ENCODE measurements at places on chromosomes 6 and 20. TPM values are rescaled to one million over a fixed set of nuclear protein-coding genes. Genes with fewer than 3 reads are reported as not detected.

Gene HECA
- 11.0 TPM for total RNA-seq

Gene RAD21L1
- total RNA-seq: 0.85 TPM

Gene FBXO30
- 13.3 TPM for total RNA-seq

Gene ELOVL2
- total RNA-seq: not detected

Gene HRH3
- total RNA-seq: not detected

Gene CARMIL1
- total RNA-seq: 15.4 TPM

Gene SLC32A1
- not detected for total RNA-seq

Gene SMAP1
- 11.8 TPM for total RNA-seq

Gene TPX2
- 108 TPM for total RNA-seq

Gene KCNQ5
- 26.1 TPM for total RNA-seq

Gene TFAP2A
- 89.0 TPM for total RNA-seq

DNA sequence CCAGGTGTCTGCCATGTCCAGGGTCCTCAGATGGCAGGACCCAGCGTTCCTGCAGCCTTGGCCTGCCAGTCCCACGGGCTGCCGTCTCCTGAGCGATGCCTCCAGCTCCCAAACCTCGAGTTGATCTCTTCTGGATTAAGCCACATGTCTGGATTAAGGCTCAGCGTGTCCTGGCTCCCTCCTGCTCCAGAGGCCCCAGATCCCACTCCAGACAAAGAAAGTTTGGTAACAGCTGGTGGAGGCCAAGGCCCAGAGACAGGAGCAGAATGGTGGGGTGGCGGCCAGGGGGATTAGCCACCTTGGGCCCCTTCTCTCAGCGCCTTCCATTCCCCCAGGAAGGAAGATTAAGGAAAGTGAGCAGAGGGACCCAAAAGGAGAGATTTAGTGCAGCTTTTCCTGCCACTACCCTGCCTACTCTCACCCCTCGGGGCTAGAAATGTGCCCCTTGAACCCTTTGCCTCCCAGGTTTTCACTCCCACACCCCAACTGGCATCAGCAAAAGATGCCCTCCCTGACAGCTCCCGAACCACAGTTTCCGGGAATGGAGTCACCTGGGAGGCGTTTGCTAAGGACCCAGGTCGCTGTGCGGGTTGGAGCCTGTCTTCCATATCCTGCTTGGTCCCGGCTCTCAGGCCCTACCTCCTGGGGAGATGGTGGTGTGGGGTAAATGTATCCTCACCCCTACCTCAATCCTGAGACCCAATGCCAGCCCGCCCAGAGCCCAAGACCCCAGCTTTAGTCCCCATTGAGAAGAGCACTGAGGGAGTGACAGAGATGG is 6.9 kb downstream of the SPDEF start:
- no peak for DNase-seq

DNA sequence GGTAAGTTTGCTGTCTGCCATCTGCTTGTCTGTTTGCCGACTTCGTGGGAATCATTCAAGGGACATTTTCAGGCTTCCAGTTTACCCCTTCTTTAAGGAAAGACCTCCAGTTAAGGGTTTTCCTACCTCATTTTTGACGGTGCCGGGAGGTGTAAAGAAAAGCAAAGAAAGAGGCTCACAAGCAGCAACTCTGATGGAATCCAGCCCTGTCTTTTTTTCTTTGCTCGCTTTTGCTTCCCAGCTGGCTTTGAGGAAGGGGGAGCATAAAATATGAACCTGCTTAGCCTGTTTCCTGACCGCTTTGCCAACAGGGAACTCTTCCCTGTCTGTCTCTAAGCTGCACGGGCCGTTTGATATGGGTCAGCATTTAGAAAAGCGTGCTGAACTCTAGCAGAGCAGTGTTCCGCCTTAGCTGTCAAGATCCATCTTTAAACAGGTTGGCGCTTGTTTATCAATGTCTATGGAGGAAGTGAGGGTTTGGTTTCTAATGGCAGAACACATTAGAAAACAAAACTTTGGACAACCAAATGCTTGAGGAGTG is 13.8 kb downstream of the SYTL3 start:
- no peak for DNase-seq

DNA sequence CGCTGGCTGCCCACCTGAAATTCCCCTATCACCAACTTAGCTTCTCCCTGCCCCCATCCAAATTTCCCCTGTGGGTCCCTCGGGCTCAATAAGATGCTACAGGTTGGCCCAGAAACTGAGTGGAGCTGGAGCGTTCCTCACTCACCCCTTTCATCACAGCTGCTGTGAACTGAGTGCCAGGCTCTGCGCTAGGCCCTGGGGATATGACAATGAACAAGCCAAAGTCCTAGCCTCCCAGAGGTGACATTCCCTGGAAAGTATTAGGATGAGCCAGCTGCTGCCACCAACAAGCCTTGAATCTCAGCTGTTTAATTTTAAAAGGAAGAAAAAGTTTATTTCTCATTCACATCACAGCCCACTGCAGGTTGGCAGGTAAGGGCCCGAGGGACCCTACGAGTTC is 86.6 kb upstream of the EYA2 start:
- no peak for DNase-seq

DNA sequence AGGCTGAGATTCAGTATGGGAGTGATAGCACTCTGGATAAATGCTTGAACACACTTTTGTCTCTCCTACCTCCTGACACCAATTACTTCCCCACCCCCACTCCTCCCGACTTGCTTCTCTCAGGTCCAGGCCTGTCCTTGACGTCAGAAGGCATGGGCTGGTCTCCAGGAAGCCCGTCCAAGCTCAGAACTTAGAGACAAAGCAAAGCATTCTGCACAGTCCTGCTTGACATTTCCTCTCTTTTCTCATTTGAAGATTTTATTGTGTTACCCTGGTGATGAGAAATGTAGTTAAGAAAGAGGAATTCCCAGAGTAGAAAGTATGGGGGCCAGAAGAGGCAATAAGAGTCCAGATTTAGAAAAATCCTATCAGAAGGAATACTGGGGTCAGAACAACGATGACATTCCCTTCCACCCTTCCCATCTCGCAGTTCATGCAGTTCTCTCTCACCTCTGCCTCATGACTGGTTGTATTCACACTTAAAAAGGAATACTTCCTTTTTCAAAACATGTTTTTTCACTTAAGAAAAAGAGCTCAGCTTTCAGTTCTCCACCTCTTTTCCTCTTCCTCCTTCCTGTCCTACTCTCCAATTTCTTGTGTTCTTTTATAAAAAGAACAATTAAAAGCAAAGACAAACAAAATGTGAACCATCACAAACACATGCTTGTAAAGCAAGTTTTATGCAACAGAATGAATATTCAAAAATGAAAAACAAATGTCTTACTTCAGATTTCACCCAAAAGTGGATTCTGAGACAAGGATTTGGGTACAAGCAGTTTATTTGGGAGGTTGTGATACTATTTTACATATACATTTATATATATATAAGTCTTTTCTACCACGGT is 18.5 kb upstream of the FAM184A start:
- no peak for DNase-seq

DNA sequence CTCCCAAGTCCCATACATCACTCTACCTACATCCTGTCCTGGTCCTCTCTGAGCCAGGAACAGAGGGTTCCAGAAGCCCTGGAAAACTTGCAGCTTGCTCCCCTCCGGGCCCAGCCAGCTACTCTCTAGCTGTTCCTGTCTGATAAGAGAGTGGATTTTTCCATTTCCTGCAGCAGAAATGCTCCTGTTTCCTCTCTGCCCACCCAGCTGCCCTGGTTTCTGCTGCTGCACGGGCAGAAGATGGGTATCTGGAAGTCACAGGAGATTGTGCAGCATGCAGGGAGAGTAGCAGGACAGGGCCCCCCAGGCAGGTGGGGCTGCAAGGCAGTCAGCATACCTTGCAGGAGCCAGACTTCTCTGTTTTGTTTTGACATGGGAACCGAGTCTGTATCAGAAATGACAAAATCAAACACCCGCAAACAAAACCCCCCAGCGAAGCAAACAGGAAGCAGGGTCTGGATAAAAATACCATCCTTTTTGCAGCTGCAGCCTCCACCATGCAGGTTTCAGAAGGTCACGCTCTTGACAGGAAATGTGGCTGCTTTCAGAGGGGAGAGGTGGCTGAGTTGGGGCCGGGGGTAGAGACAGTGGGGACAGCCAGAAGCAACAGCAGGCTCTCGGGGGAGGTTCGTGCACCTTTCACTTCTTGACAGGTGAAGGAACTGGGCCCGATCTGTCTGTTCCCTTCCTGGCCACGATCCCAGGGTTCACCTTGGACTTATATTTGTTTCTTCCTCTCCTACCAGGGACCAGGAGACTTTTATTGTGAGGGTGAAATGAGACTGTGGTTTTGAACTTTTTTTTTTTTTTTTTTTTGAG is 50.8 kb upstream of the FAM83D start:
- no peak for DNase-seq

DNA sequence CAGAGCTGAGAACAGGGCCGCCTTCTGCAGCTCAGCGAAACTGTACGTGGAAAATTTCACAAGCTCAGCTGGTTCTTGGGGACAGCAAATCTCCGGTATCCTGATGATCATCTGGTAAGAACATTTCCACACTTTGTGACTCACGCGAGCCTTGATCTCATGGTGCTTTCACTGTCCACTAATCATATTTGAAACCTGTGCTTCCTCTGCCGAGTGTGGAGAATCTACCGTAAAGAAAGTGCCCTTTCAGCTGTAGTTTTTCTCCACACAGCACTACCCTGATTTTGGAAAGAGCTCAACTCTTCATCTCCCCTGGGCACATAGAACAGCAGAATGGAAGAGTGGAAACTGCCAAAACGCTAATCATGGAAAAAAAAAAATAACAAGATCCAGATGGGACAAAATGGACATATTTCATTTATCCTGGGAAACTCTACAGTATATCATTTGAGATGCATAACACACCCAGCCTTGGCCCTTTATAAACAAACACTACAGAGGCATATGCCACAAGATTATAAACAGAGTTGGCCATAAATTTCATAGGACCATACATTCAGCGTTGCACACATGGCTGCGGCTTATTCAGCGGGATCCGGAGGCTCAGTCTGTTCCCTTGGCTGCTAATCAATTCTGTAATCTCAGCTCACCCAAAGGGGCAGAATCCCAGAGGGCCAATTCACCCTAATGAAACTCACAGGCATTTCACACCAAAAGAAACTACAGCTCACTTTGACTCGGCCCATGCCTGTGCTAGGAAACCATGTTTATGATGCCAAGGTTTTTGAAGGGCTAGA is 434.5 kb downstream of the HDGFL1 start:
- DNase-seq: peak; percentile 3

DNA sequence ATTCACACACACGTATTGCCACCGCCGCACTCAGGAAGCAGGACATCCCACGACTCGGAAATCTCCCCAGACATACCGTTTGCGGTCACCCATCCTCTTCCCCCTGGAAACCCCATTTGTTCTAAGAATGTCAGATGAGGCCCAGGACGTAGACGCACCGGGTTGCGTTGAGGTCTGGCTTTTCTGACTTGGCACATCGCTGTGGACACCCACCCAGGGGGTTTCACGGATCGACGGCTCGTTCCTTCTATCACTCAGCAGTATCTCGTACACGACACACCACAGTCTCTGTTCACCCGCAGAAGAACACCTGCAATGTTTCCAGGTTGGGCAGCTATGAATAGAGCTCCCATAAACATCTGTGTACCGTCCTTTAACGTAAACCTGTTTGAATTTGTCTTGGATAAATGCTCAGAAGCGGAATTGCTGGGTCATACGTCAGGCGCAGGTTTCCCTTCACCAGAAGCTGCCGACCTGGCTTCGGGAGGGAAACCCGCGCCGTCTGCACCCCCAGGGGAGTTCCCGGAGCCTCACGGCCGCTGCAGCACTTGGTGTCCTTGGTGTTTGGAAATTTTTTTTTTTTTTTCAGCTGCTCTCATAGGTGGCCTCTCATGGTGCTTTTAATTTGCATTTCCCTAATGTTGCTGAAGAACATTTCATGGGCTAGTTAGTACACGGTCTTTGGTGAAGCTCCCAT is 9.3 kb upstream of the EEF1A2 start:
- no peak for DNase-seq

GRCh38 chr6:22442826-22443225 is 126.5 kb upstream of the HDGFL1 start:
- DNase-seq: no peak

GRCh38 chr6:56104591-56104990 is 142.8 kb downstream of the COL21A1 start:
- DNase-seq: no peak

GRCh38 chr6:9539231-9539755 is 875.6 kb downstream of the TFAP2A start:
- no peak for DNase-seq

DNA sequence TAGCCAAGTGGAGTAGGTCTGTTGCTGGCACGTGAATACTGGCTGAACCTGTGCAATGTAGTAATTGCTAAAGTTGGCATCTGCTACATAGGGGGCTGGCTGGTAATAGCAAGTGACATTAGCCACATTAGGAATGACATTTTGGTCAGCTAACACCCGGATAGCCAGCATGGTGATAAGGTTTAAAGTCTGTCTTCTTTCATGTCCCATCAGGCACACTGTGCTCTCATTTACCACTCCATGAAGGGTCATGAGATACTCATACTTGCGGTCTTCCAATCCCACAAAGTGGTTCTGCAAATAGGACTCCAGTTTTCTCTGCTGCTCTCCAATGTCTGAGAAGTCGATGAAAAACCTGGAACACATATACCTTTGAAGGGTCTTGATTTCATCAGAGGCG is 2.8 kb downstream of the TENT5A start:
- peak; percentile 16 for DNase-seq

DNA sequence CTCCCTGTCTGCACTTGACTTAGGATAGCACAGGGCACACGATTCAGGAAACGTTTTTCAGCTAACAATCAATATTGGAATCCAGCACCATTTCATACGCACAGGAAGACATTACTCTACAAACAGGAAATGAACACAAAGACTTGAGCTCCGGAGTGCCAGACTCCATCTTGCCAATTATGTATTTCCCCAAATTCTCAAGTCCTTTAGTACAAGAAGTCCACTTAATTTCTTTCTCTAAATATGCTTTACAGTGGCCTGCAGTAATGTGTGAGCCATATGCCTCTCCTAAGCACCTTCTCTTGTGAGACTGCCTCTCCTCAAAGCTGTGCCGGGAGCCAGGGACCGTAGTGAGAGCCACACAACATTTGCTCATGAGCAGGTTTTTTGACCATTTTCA is 168.2 kb downstream of the THBS2 start:
- no peak for DNase-seq

- DNase-seq: peak; percentile 10
Observed at GRCh38 chr6:4640139-4640538, 136.1 kb upstream of the CDYL start.

GRCh38 chr6:150915880-150916265 is 50.4 kb downstream of the MTHFD1L start:
- DNase-seq: no peak

All from HFFc6 (cell line).